Lung microvascular endothelial cell (primary cell): ENCODE measurements at places on chromosomes 4 and X. TPM values are rescaled to one million over a fixed set of nuclear protein-coding genes. Genes with fewer than 3 reads are reported as not detected.

Gene NKX3-2
- total RNA-seq, result under 0.01 and 0.20 TPM in 2 replicates

DNA sequence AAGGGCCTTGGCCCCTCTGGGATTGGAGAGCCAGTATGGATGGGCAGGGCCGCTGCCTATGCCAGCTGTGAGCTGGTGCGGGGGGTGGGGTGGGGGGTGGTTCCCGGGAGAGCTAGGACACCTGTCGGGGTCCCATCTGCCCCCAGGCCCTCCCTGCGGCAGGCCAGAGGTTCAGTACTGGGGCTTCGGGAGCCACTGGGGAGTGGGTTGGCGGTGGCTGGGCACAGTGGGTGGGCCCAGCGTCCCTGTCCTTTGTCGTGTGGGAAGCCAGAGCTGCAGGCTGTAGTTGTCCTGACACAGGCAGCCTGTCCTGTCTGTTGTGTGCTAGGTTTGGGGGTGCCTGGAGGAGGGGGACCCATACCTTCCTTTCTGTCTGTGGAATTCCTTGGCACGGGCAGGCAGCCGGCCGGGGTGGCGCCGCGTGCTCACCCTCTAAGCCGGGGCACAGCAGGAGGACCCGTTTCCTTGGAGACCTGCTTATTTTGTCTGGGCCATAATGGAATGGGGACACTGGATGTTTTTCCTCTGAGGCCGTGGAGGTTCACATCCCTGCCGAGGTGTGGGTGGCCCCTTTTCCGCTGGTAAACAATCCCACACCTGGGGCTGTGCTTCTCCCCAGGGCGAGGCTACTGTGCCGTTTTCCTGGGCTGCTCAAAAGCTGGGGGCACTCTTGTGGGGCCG lies 14.8 kb downstream of the DOK7 start:
- DNase-seq, result no peak

DNA sequence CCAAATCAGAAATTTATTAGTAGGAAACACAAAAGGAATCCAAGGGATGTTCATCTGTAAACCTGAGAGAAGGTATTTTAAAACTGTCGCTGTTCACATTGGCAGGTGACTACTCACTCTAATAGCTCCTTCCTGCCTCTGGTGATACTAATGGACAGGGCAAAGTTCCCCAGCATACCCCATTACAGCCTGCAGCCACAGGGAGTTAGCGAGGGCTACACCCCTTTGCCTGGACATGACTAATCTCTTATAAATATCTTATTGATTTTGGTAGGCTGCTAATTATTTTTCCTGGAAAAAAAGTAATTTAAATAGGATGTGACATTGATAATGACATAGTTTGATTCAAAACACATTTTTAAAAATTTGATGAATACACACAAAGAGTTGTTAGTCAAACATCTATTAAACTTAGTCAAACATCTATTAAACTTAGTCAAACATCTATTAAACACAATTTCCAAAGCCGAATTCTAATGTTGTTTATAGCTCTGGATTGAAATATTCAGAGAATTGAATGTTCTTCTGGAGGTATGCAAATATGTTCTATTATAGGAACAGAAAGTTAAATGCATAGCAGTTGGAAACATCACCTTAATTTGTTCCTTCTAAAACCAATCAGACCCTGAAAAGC lies 83.0 kb upstream of the CBR4 start:
- DNase-seq, result no peak

GRCh38 chr4:145907812-145908211 lies 30.8 kb downstream of the ZNF827 start:
- no peak for DNase-seq

Gene IL3RA
- 15.5 and 19.6 TPM in 2 replicates for total RNA-seq

GRCh38 chr4:153205757-153206156 lies 1.5 kb downstream of the TRIM2 start:
- DNase-seq, result no peak

DNA sequence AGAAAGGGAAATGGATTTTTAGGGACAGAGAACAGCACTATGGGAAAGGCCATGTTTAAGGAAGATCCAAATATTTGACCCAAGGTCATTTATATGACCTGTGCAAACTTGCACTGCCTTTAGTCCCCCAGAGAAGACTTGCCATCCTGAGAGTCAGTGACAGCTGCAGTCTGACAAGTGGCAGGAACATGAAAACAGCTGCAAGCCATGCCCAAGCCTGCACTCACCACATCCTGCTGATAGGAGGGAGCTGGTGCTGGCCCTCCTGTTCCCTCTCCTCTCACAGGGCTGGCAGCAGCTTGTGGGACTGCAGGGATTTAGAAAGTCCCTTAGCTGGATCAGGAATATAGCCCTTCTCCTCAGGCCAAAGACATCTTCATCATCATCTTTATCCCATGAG lies 187.7 kb downstream of the RAP1GDS1 start:
- DNase-seq, result no peak

Gene PAGE2B
- not detected in 2 replicates for total RNA-seq

DNA sequence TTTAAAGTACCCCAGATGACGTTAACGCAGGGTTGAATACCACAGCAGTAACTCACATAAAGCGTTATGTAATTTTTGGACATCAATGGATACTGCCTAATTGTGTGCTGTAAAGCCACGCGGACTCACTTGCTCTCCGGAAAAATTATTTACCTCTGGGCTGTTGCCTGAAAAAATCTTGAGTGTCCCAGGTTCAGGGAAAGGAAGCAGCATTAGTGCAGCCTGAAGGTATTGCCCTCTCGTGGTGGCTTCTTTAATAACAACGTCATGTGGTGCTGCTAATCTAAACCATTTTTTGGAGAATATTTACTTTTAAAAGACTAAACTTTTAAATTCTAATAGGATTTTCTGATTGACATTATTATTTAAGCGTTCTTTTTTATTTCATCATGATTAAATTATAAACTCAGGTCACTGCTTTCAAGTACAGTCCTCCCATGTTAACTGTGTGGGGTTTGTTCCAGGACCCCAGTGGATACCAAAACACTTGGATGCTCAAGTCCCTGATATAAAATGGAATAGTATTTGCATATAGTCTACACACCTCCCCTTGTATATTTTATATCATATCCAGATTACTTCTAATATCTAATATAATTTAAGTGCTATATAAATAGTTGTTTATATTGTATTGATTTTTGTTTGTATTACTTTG lies 384.8 kb downstream of the FAM133A start:
- DNase-seq, result peak; percentile 0

DNA sequence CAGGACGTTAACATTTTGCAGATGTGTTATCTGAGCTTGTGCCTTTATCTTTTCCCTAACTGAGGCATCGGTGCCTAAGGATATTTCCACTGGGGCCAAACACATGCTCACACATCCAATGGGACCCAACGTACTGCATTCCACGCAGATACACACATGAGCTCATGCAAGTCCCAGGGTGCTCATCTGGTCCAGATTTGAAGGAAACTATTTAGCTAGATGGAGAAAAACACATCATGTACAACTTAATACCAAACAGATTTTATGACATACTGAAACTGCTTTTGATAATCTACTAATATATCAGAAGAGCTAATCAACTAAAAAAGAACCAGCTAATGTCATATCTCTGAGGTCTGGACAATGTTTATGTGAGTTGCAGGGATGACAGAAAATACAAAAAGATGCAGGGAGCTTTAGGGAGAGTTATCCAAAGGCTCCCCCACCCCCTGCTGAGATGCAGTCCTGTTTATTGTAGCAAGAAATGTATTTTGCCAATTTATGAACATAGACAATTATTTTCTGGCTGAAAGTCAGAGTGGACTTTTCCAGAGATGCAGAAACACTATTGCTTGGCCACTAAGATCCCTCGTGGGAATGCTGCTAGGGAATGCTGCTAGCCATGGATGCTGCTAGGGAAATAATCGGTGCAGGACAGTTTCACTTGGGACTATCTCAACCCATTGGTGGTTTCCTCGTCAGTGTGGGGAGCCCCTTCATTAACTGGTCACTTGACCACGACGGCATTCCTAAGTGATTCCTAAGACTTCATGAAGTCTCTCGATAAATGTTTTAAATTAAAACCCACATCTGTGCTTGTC lies 172.8 kb downstream of the SMIM20 start:
- no peak for DNase-seq

Gene LNX1
- total RNA-seq, result 3.5 and 10.1 TPM in 2 replicates

GRCh38 chrX:68692651-68693050 lies 45.2 kb downstream of the STARD8 start:
- DNase-seq, result no peak

Gene CWH43
- total RNA-seq, result not detected in 2 replicates

- DNase-seq, result peak; percentile 56
These were observed 196.2 kb downstream of the SNCA start for GRCh38 chr4:89640620-89641366.

Gene MAMLD1
- total RNA-seq, result 0.22 and 0.79 TPM in 2 replicates

GRCh38 chr4:43244688-43245382 lies 352.3 kb downstream of the GRXCR1 start:
- no peak for DNase-seq

GRCh38 chrX:73930300-73930699 lies 367.3 kb downstream of the CHIC1 start:
- peak; percentile 62 for DNase-seq
